Endothelial cell of umbilical vein (primary cell): ENCODE measurements at places on chromosomes 2 and 18.

- H3K4me1 ChIP-seq: no peaks in the 10 kb centered on the region
- DNase-seq: no peak
- no peaks in the 10 kb centered on the region for H3K27me3 ChIP-seq
- no peak overlapping the region for H3K4me3 ChIP-seq
- H3K36me3 ChIP-seq: no peaks in the 10 kb centered on the region
These were observed 188.9 kb downstream of the LDLRAD4 start for GRCh38 chr18:13407484-13407883.

GRCh38 chr2:181499231-181499630 lies 42.0 kb downstream of the ITGA4 start:
- H3K4me3 ChIP-seq: no peak overlapping the region
- no peak overlapping the region for H3K27ac ChIP-seq
- H3K36me3 ChIP-seq: no peaks in the 10 kb centered on the region
- H3K27me3 ChIP-seq: peaks cover 2% of the 10 kb centered on the region
- no peak for DNase-seq

DNA sequence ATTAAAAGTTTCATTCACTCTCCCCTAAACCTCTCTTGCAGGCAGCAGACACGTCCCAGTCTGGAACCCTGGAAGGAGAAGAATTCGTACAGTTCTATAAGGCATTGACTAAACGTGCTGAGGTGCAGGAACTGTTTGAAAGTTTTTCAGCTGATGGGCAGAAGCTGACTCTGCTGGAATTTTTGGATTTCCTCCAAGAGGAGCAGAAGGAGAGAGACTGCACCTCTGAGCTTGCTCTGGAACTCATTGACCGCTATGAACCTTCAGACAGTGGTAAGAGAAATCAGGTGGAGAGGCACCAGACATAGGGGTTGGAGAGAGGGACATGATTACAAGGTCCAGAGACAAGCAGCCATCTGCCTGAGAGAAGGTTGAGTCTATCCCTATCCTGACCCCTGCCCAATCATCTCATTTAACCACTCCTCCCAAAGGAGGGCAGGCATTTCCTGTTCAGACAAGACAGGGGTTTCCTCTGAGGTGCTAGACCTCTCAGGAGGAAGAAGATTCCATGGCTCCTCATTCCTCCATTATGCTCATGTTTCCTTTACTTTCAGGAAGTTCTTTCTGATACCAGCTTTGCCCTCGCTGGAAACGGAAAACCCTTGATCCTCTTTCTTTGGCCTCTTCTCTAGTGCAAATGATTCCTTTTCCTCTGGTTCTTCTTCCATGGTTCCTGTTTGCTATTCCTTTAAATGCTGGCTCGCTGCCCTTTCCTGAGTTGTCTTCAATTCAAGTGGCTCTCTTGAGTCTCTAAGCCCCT lies 15.1 kb downstream of the PLCD4 start:
- H3K4me1 ChIP-seq: peaks cover 15% of the 10 kb centered on the region
- no peaks in the 10 kb centered on the region for H3K27me3 ChIP-seq
- no peaks in the 10 kb centered on the region for H3K36me3 ChIP-seq
- H3K27ac ChIP-seq: no peak overlapping the region
- DNase-seq: peak; percentile 26

GRCh38 chr2:166439078-166439477 lies 55.0 kb downstream of the SCN7A start:
- peak overlapping the region; percentile 65 for H3K27ac ChIP-seq
- H3K4me1 ChIP-seq: peaks cover 5% of the 10 kb centered on the region

- no peak overlapping the region for H3K27ac ChIP-seq
- no peak overlapping the region for H3K4me3 ChIP-seq
- no peak for DNase-seq
- peaks cover 3% of the 10 kb centered on the region for H3K36me3 ChIP-seq
- H3K27me3 ChIP-seq: no peaks in the 10 kb centered on the region
These were observed 51.6 kb downstream of the SLC66A2 start for GRCh38 chr18:79899609-79900445.

DNA sequence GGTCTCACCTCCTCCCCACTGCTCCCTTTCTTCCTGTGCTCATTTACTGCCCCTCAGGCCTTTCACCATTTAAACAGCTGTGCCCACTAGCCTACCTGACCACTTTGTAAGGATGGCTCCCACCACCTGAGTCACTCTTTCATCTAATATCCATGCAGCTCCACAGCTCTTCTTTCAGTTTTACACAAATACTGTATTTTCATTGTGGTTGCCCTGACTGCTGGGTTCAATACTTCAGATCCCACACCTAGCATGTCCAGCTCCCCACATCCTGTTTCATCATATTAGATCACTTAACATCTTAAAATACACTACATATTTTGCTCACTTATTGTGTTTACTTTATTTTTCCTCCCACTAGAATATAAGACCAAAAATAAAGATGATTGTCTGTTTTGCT lies 1110.6 kb downstream of the TSN start:
- no peaks in the 10 kb centered on the region for H3K4me1 ChIP-seq
- H3K27ac ChIP-seq: no peak overlapping the region
- no peak overlapping the region for H3K4me3 ChIP-seq
- no peaks in the 10 kb centered on the region for H3K27me3 ChIP-seq
- DNase-seq: no peak
- H3K36me3 ChIP-seq: no peaks in the 10 kb centered on the region

DNA sequence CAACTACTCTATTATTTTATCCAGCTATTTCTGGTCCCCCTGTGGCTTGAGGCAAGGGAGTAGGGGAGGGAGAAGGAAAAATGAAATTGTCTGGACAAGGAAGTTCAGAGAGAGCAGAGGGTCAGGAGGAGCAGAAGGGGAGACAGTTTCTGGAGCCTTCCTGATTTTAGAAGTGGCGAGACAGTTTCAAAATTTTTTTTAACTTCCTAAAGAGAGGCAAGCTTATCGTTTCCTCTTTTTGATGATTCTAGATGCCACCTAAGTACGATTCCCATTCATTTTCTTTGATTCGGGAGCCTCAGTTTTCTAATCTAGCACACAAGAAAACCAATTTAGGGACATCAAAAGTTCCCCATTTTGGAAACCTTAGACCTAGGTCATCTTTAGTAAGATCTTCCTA lies 96.9 kb upstream of the B3GNT2 start:
- no peak overlapping the region for H3K27ac ChIP-seq
- no peaks in the 10 kb centered on the region for H3K27me3 ChIP-seq
- DNase-seq: no peak
- no peak overlapping the region for H3K4me3 ChIP-seq
- no peaks in the 10 kb centered on the region for H3K36me3 ChIP-seq
